Activated naive CD4-positive, alpha-beta T cell treated with anti-CD3 and anti-CD28 coated beads, Interleukin-2, amount 50 U/mL, for 16 hours (primary cell): ENCODE measurements at places on chromosomes 1 and 21.

DNA sequence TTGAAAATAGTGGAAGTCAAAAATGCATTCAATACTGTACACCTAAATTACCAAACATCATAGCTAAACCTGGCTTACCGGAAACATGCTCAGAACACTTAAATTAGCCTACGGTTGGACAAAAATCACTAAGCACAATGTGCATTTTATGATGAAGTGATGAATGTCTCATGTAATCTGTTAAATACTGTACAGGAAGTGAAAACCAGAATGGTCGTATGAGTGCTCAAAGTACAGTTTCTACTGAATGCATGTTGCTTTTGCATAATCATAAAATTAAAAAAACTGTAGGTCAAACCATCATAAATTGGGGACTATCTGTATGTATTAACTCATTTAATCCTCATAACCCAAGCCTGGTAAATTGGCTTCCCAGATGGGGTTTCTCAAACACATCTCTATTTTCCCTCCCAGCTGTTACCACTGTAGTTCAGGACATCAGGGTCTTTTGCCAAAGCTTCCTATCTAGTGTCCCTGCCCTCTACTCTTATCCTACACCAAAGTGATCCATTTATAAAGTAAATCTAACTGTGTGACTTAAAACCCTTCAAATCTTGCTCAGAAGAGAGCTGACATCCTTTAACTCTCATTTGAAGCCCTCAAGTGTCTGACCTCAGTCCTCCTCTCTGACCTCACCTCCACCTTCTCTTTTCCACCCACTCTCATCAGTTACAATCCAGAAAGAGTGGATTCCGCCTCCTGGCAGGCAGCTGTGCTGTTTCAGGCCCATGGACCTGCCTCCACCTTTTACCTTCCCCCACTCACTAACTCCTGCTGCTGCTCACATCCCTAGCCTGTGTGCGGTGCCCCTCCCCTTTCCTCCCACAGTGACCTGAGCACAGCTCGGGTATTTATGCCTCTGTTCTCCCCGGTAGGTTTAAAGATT lies 356.4 kb upstream of the ST6GALNAC5 start:
- no peak for DNase-seq

DNA sequence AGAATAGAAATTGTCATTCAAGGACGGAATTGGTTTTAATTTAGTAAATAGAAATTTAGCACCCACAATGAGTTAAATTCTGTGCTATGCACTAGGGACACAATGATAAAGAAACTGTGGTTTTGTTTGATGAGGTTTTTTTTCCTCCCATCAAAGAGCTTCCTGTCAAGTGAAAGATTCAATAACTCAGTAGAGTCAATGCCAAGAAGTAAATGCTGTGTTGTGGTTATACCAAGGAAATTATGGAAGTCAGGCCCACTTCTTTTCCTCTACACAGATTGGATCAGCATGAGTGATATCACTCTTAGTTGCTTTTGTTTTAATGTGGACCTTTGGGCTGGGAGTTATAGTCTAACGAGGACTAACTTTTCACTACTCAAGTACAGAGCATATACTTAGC lies 1269.6 kb upstream of the ADGRL2 start:
- no peak for DNase-seq

- no peak for DNase-seq
These were observed 99.9 kb upstream of the TIAM1 start for GRCh38 chr21:31443736-31444521.

DNA sequence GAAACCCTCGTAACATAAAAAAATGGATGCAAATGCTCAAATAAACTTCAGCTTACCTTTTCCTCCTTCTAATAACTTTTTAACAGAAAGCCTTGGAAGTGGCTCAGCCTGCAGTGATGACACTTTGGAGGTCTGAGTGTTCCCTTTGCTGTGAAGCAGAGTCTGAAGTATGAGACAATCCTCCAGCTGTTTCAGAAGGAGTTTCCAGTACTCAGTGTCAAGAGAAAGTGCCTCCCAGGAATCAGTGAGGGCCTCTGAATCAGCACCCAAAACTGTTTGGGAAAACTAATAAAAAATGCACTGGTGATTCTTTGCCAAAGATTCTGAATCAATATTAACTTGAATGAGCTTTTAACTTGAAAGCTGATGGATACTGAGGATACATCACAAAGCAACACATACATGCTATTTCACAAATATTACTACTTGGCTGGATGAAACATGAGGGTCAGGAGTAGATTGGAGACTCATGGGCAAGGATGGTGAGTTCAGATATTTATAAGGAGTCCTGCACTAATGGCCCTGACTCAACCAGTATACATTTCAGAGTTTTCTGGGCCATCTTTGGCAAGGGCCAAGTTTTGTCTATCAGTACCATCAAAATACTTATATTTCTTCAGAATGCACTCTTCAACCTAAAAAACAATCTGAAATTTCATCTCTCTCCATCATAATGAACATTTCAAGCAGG lies 77.0 kb downstream of the IARS2 start:
- DNase-seq = no peak

GRCh38 chr1:3907621-3908165 lies 7.6 kb upstream of the C1orf174 start:
- DNase-seq = no peak
